ENCODE measurements at places on chromosomes 6 and 20.
A peak's percentile ranks its signal among the peaks of the same experiment; 100 is the strongest.

DNA sequence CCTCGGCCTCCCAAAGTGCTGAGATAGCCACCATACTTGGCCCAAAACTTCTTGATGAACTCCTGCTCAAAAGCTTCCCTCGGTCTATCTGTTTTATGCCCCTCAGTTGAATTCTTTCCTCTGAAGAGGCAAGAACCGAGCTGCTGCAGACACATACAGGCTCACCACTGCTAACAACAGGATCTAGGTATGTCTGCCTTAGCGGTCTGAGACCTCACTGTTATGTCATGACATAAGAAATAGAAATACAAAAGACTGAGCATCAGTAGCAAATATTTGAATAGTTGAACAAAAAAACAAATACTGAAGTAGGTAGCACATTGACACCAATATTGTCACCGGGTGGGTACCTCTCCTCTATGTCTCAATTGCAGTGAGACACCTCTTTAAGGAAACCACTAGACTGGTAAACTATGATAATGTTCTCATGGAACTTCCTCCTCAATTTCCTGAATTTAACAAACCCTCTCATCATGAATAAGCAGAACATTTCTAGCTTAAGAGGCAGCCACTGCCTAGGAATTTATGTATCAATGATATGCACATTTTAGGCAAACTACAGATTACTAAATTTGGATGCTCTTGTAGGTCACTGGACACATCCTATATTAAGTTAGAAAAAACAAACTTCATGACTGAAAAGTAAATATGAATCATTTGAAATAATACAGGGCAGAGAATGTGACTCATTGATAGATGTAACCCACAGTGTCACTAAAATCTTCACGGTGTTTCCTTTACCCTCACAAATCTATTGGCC lies 9.4 kb upstream of the STXBP5 start:
- DNase-seq, result no peak

- no peak for DNase-seq
These were observed 1131.8 kb upstream of the GJE1 start for GRCh38 chr6:141000917-141001316.

GRCh38 chr6:28940858-28941683 lies 17.3 kb upstream of the TRIM27 start:
- peak; percentile 45 for DNase-seq

DNA sequence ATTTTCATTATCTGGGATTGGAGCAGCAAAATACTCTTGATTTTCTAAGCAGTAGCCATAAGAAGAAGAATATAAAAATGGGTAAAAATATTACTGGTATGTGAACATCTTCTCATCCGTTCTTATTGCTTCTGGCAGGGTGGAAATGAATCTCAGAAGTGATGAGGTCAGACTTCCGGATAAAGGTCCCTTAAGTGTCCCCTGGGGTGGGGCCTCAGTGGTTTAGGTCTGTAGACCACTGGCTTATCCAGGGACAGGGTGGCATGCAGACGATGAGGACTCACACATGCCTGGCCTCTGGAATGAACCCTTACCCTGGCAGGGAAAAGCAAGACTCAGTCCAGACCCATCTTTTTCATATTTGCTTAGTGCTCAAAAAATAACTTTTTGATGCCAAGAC lies 143.3 kb downstream of the UST start:
- no peak for DNase-seq

DNA sequence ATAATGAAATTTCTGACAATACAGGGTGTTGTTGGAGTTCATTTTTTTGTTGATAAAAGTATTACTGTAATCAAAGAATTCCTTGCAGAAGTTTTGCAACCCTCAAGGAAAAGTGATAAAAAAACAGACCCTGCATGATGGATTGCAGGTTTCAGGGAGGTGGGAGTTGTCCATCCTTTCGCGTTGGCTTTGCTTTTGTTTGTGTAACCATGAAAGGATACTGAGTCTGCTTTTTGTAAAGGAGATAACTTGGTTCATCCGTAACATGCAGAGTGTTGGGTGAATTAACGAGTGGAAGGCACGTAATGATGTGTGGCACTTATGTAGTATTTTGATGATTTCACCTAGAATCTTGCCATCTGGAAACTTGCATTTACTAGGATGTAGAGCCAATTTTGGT lies 23.6 kb downstream of the FOXO3 start:
- DNase-seq, result no peak

DNA sequence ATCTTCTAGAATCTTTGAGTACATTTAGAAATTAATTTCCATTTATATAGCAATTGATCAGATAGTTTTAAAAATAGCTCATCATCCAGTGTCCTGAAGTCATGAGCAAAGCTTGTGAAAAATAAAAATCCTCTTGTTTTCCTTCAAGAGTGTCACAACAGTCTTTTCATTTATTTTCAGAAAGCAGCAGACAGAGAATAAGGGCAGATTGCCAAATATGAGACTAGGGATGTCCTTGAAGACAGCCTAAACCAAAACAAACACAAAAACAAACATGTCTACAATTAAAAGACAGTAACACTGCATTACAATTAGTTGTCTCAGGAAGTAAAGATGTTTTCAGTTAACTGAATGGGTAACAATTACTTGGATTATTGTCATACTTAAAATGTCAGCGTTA lies 682.8 kb downstream of the TFAP2A start:
- no peak for DNase-seq

- DNase-seq, result no peak
These were observed 72.8 kb downstream of the MDGA1 start for GRCh38 chr6:37624606-37625574.

DNA sequence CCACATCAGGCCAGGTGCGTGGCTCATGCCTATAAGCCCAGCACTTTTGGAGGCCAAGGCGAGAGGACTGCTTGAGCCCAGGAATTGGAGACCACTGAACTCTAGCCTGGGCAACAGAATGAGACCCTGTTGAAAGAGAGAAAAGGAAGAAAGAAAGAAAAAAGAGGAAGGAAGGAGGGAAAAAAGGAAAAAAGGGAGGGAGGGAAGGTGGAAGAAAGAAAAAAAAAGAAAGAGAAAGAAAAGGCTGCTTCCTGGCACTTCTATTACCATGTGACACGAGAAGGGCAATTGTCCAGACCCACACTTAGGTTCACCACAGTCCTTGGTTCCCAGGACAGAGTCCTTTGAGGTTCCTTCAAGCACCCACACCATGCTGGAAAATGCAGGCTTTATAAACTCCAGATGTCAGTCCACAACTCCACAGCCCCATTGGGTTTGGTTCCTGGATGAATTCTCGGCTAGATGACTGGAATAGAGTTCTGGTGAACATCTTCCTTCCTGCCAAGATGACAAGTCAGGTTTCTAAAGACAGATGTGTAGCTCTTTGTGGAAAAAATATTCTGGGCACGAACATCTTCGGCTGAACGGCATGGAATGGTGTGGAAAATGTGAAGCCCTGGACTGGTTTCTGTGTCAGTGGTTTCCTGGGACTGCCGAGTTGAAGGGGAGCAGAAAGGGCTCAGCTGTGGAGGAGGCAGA lies 32.5 kb downstream of the NT5E start:
- DNase-seq, result no peak

Measured in MG63 (cell line).